ENCODE measurements at places on chromosomes 4 and X.

- DNase-seq, result no peak
Observed at GRCh38 chrX:12580548-12580947, 210.7 kb upstream of the PRPS2 start.

DNA sequence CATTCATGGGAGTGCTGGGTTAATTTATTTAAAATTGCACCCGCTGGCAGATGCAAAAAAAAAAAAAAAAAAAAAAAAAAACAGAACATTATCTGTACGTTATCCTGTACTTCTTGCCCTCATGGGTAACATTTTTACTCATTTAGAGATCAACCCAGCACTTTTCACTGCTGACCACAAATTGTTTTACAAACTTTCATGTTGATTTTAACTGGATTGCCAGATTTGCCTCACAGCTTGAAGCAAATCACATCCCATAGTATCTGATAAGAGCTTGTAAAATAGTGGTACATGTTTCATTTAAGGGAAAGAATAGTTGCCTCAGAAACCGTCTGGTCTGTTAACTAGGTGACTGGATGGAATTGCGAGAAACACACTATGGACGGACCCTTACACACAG lies 640.8 kb downstream of the TRIML1 start:
- DNase-seq, result no peak

DNA sequence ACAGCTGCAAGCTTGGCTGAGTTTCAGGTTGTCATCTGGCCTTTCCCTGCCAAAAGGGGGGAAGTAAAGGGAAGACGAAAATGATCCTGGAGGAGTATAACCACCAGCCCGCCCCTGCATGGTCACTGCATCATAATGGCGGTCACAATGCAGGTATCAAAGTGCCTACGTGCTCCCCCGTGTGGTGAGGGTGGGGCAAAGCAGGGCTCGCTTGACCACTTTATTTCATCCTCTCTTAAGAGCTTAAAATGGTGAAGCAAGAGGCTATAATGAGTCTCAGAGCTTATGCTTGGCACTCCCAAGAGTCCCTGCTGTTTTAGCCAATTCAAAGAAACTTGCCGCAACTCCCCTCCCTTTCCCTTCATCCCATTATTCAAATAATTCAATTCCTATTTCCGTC lies 105.6 kb downstream of the APOOL start:
- no peak for DNase-seq

DNA sequence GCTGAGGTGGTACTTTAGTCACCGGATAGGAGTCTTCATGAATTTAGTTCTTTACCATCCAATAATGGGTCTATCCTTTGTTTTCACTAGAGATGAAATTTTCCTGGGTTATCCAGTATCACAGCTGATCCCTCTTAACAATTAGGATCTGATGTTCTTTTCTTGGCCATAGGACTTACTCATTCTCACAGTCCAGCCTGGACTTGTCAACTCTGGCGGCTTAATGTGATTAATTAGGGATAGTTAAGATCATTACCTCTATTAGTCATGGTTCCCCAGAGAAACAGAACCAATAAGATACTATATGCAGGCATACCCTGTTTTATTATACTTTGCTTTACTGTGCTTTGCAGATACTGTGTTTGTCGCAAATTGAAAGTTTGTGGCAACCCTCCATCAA lies 272.7 kb upstream of the FAT4 start:
- DNase-seq, result no peak

DNA sequence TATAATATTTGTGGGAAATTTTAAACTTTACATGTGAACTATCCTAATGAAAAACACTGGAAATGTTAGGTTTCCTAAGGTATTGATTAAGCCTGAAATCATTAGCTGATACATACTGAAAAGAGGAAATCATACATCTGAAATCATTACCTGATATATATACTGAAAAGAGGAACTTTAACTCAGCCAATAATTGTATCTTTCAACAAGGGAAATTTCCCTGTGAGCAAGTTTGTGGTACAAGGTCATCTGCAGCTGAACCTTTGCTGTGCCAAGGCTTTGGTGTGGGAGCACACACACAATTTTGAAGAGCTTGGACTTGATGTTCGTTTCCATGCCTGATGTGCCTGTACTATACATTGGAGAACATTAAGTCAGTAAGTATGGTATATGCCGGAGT lies 131.9 kb upstream of the USP9X start:
- DNase-seq, result no peak

DNA sequence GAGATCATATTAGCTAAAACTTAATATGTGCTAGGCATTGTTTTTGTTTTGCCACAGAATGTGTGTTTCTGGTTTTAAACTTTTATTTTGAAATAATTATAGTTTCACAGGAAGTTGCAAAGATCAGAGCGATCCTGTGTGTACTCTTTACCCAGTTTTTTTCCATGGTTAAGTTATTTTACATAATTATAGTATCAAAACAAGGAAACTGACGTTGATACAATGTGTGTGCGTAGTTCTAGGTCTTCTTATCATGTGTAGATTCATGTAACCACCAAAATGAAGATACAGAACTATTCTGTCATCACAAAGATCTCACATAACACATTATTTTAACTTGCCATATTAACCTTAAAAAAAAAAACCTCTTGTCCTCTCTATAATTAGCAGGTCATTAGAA lies 69.2 kb downstream of the BLTP1 start:
- DNase-seq, result no peak

- no peak for DNase-seq
Observed at GRCh38 chrX:16946971-16947562, 609 bp downstream of the REPS2 start.

DNA sequence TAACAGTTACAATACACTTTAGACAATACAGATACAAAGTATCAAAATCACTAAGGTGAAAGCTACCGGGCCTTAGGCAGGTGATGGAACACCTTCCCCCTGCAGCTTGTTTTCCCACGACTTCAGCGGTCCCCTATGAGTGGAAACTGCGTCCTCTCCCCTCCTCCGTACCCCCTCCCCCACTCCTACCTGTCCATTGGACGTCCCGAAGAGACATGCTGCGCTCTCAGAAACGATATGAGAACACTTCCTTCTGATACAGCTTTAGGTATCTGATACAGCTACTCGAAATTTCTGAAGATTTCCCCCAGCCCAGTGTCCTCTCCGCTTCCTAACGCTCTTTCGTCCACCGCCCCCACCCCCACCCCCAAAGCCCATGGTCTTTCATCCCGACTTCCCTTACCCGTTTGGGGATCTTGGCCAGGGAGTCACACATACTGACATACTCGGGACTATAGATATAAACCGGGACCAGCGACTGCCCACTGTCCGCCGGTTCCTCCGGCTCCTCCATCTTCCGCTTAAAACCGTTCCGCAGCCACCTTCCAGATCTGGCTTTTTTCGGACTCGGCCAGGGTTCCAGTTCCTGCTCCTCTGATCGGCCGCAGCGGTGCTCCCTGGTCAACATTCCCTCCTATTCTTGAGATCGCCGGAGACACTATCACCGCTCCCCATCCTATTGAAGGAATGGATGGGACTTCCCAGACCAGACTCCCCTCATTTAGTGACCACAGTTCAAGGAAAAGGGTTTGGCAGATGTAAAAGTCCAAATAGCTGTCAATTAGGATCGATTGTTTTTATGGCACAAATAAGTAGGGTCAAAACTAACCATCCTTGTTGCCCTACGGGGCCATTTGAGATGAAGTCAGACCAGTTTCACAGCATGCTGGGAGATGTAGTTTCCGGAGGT lies at the start of gene HDAC8:
Gene HDAC8 (minus strand): TSS at position 596 of the 910 bp plus-strand sequence. CDS start 82 bp downstream, at position 514.
- peak; percentile 31 for DNase-seq

GRCh38 chrX:22139822-22140221 lies 107.7 kb downstream of the PHEX start:
- no peak for DNase-seq

GRCh38 chrX:153967536-153968224 lies 3.9 kb downstream of the HCFC1 start:
- no peak for DNase-seq

DNA sequence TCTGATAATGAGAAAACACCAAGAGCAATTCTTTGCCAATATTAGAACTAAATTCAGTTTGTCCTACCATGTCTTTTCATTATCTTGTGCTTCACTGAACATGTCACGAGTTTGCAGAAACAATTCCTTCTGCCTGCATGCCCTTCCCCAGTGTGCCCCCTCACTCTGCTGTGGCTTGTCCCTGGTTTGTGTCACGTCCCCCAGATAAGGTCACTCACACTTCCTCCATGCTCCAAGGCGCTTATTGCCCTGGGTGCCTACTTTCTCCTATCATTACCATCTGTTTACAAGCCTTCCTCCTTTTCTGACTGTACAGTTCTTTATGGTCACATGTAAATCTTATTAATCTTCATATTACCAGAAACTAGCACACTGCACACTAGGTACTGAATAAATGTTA lies 394.1 kb downstream of the KCNIP4 start:
- DNase-seq, result no peak

DNA sequence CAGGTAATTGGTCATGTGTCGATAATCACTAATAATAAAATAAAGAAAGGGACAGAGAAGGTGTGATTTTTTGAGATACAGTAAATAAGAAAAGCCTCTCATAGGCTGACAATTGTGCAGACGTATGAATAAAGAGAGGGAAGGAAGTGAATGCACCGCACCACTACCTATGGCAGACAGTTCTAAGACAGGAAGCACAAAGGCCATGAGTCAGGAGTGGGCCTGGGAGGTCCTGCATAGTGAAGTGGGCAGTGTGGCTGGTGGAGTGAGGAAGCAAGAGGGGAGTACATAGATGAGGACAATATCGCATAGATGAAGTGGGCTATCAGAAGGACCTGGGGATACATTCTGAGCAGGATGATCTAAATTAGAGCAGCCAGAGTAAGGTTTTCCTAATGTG lies 75.6 kb downstream of the BMP3 start:
- no peak for DNase-seq

DNA sequence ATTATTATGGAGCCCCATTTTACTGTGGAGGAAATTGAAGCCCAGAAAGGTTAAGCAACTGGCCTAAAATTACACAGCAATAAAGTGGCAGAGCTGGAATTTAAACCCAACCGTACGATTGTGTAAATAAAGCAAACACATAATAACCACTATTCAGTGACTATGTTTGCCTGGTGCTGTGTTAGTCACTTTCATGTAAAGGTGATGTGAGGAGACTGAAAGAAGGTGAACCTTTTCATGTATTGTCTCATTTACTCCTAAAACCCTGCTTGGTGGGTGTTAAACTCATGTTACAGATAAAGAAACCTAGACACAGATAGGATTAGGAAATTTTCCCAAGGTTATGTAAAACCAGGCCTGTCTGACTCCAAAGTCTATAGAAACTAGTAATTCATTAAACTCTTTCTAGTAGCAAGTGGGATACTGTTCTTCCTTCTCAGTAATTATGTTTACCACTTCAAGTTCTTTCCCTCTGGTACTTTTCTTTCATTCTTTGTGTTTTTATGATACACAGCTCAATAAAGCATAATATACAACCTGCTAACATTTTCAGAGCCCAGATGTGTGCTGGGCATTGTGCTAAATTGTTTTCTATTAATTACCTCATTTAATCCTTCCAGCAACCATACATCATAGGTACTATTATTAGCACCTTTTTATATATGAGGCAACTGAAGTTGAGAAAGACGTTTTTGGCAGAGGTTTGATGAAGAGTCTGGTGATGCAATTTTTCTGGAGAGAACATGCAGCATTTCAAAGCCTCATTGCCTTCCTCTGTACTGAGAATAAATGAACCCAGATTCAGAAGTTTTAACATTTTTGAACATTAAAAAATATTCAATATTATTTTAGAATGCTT lies 202.7 kb downstream of the SPRY1 start:
- no peak for DNase-seq

GRCh38 chr4:129043523-129043922 lies 49.8 kb downstream of the SCLT1 start:
- no peak for DNase-seq

- peak; percentile 51 for DNase-seq
Observed at GRCh38 chr4:38160487-38161207, 200.4 kb downstream of the PTTG2 start.

DNA sequence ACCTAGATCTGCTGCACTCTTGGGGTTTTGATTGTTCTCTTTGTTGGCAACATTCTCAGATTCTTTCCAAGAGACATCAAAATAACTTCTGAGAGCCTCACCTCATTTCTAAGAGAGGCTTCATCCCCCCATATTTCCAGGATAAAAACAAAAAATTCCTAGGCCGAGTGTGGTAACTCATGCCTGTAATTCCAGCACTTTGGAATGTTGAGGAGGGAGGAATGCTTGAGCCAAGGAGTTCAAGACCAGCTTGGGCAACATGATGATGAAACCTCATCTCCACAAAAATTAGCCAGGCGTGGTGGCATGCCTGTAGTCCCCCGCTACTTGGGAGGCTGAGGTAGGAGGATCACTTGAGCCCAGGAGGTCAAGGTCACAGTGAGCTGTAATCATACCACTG lies 477.0 kb downstream of the INPP4B start:
- DNase-seq, result no peak

DNA sequence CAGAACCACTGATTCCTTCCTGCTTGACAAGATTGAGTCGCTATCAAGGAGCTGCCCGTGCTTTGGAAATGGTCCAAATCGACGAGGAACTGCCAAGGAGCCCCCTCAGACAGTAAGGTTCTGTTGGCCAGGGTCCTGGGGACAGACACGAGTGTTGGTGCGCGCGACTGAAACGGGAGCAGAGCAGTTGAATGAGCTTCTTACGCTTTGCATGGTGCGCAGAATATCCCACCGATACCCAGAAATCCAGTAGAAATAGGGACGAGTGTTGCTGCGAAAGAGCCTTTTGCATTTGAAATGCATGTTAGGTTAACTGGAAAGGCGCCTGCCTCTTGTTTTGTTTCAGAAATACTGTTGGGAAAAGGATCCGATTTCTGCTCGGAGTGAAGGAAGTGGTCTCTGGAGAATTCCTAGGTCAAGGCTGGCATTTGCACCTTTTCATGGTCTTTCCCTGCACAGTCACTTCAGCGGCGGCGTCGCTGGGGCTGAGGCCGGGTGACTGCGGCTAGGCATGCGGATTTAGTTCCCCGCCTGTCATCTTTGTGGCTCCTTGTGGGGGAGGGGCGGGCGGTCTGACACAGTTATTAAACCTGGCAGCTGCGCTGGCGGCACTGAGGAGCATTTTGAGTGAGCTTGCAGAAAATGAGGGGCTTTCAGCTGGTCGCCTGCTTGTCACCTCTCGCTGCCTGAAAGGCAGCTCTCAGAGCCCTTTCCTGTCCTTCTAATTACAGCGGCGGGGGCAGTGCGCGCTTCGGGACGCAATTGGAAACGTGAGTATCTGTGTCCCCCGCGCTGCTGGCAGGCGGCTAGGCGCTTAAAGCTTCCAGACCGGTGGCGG lies 51.5 kb upstream of the TRIM2 start:
- no peak for DNase-seq
